ENCODE measurements at places on chromosomes 7 and 10.

DNA sequence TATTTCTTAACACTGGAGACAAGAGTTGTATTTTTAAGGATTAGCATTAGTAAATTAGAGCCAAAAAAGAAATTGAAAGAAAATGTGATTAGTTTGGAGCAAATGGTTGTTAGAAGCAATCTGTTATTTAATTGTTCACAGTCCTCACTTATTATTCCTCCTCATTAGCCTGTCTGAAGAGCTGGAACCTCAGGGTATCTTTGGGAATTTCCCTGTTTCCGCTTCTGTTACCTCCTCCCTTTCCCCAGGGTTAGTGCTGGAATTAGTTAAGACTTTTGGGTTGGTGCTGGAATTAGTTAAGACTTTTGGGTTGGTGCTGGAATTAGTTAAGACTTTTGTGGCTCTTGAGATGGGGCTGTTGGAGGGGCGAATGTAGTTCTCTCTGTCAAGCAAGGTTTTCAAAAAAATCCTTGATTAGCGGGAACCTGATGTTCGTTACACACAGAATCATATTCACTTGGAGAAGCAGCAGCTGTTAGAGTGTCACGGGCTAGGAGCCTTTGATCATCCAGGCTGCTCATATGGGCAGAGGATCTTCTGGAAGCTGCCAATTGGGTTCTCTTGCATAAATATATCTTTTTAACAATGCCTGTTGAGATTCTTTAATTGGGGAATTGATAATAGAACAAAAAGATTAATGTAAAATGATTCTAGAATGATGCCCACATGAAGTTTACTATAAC is 251.0 kb upstream of the NPSR1 start:
- DNase-seq: no peak

GRCh38 chr10:12050528-12050927 is 7.9 kb upstream of the UPF2 start:
- DNase-seq: no peak

- peak; percentile 54 for DNase-seq
Measured at GRCh38 chr7:67462781-67463191, 466.2 kb downstream of the TYW1 start.

GRCh38 chr10:3478153-3478552 is 305.6 kb upstream of the PITRM1 start:
- no peak for DNase-seq

DNA sequence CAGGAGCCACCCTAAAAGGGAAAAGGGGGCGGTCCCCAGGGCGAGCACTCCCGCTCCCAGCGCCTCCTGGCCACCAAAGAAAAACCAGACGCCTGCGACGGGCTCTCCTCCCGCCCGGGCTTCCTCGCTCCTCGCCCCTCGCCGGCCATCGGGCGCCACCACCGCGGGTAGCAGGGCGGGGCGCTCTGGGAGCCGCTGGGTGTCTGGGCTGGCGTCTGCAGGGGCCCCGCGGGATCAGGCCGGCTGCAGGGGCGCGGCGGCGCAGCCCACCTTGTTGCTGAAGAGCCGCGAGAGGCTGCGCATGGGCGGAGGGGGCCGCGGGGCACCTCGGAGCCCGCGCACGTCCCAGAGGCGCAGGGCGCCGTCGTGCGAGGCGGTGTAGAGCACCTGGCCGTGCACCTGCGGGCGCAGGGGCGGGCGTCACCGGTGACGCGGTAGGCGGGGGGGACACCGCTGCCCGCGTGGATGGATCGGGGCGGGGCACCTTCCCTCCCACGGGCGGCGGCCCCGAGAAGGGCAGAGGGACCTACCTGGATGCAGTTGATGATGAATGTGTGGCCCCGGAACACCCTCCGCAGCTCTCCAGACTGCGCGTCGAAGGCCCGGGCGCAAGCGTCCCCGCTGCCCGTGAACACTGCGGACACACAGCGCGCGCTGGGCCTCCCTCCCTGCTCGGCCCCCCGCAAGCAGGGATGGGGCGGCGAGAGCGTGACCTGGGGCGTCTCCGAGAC is 28.3 kb downstream of the WDR86 start:
- DNase-seq: no peak

DNA sequence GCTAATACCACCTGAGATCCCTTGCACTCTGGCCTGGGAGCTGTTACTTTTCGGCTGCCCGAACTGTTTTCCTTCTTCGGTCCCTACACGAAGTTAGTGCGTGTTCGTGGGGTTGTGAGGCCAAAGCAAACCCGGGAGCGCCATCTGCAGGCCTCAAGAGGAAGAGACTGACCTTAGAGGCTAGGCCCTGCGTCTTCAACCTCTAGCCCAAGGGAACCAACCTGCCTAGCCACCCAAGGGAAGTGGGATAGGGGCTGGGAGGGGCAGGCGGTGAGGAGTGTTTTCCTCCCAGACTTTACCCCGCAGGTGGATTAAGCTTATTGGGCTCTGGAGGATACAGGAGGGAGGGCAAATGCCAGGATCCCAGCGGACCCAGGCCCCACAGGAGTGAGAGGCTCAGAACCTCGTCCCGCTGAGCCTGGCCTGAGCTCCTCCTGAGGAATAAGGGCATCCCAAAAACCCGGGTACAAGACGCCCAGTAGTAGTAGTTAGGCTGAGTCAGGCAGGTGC is 1.7 kb upstream of the PAX2 start:
- DNase-seq: no peak

DNA sequence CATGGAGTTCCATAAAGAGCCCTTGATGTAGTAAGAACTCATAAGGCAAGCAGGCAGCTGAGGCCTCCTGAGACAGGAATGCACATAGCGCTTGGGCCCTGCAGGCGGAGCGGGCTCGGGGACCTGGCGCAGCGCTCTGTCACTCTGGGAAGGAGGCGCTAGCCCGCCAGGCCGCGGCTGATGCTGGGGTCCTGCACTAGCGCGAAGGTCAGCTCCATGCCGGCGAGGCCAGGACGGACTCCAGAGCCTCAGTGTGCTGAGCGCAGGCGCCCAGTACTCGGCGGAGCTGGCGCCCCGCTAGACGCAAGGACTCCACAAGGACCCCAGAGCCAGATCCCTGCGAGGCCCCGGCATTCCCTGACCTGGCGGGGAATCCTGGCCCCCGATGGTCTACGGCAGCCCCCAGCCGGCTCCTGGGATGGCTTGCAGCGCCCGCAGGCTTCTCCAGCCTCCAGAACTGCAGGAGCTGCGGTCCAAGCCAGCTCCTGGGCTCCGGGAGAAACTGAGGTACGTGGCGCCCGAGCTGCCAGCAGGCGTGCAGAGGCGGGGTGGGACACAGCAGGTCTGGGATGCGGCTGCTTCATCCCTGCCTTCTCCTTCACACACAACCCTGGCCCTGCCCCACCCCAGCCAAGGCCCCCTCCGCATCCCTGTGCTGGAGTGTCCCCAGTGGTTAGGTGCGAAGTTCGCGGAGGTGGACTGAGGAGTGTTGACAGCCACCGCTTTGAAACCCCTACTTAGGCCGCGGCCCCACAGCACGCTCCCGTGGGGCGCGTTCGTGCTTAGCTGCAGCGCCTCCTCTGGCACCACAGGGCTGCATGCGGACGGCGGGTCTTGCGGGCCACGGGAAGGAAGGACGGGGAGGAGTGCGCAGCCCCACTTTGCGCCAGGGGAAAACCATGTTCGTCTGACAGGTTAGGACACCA is 761.5 kb upstream of the POM121L12 start:
- no peak for DNase-seq

GRCh38 chr10:30073767-30074060 is 14.3 kb upstream of the JCAD start:
- no peak for DNase-seq

- no peak for DNase-seq
Measured at GRCh38 chr10:30581779-30582380, 47.7 kb downstream of the LYZL2 start.

DNA sequence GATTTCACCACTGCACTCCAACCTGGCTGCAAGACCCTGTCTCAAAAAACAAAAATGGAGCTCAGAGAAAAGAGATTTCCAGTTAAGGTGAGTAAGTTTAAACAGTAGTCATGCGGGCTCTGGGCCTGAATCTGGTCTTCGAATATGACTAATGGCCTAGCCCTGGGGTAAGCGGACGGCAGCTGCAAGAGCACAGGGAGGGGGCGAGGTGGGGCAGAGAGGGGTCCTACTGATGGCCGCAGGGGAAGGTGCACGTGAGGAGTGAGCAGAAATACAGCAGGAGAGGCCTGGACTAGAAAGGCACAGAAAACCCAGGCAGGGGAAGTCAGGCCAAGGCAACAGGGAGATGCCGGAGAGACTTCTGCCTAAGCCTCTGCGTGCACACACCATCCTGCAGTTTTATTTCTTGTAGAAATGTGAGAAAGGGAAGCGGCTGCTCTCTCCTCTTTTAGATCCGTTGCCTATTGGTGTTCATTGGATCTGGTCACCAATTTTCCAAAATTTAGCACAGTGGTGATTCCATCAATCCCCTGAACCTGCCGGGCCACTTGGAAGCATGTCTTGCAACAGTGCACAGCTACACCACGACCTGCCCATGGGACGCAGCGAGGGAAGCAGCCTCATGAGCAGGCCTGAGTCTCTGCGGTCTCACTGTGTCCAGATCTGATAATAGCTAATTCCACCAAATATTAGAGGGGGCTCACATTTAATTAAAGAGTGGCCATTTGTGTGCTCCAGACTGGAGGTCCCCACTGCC is 139.0 kb downstream of the PAXIP1 start:
- DNase-seq: no peak
